Gastroesophageal sphincter (tissue), 4 donors: ENCODE measurements at places on chromosomes 1 and 21.

DNA sequence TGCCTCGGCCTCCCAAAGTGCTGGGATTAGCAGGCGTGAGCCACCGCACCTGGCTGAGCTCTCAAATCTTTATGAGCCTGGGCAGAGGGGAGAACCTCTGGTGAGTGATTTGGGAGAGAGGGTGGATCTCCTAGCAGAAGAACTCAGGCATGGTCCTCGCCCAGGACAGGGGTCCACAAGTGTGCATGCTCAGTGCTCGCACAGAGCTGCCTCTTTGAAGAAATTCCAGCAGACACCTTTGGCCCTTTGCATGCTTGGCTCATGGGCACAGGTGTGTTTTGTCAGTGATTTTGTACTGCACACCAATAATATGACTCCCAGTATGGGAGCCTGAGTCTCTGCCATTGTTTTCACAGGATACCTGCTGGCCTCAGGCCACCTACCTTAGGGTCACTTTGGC is 11.8 kb upstream of the PRAMEF12 start:
- ATAC-seq, result no peak

DNA sequence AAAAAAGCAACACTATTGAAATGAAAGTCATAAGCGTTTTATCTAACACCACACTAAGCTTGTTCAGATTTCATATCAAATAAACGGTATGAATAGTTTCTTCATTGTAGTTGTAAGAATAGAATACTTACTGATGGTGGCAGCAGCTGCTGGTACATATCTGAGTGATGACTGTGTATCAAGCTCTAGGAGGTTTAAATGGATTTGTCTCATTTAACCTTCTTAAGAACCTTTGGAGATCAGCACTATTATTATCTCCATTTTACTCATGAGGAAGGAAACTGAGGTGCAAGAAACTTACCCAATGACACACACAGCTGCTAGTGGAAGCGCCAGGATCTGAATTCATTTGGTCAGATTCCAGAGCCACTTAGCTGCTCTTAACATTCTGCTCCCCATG is 104.0 kb downstream of the EIF4G3 start:
- ATAC-seq, result no peak

- peak; percentile 89 for ATAC-seq
Observed at GRCh38 chr1:196558411-196558810, 49.8 kb downstream of the KCNT2 start.

GRCh38 chr1:162676087-162676486 is 43.8 kb downstream of the DDR2 start:
- ATAC-seq, result peak; percentile 55

DNA sequence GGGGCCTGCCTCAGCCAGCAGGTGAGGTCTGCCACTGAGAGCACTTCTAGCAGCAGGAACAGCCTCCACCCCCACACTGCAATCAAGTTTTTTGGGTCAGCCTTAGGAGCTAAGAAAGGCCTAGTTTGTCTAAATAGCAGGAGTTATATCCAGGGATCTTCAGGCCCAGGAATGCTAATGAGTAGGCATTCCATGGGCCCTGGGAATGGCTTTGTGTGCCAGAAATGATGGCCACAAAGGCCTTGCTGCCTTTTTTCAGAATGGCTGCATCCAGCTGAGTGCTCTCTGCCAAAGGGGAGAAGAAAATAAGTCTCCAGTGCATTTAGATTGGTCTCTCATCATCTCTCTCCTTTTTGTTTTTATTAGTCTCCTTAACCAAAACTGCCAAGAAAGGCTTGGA is 2.8 kb downstream of the MRTO4 start:
- no peak for ATAC-seq

GRCh38 chr1:158248771-158249170 is 5.5 kb upstream of the CD1A start:
- ATAC-seq, result no peak

GRCh38 chr1:67685558-67686266 is 711 bp downstream of the GADD45A start:
- peak; percentile 2 for ATAC-seq

GRCh38 chr1:110638058-110638457 is 31.9 kb upstream of the KCNA2 start:
- no peak for ATAC-seq

GRCh38 chr1:118960026-118960561 is 28.0 kb downstream of the TBX15 start:
- ATAC-seq, result no peak

- no peak for ATAC-seq
Observed at GRCh38 chr1:93180723-93181613, at the start of gene CCDC18. TSS of gene CCDC18 (plus strand) at chr1:93180724. CDS start at chr1:93183362, 2,638 bp downstream.

DNA sequence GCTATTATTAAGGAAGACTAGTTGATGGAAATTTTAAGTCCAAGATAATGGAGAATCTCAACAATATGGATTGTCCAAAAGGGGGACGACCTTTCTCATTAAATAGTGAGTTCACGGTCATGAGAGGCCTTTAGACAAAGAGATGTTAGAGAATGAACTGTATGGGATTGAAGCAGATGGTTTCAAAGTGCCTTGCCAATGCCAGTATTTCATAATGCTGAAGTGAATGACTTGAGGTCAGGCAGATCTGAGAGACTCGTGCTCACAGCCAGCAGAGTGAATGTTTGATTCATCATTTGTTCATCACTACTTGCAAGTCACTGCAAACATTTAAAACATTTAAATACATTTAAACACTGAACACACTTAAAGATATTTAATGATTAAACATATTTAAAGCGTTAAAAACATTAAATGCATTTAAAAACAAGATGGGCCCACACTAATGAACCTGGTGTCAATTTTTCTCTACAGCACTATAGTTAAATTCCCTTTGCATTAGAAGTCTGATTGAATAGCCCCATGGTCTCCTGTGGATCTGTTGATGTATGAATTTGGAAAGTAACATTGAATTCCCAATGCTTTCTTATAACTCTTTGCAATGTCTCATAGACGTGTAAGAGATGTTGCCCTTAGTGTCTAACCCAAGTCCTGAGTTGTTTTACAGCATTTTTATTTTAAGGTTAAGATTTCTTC is 80.7 kb downstream of the TGFB2 start:
- ATAC-seq, result no peak
